ENCODE measurements at places on chromosomes 7 and 10.
A peak's percentile ranks its signal among the peaks of the same experiment; 100 is the strongest.

DNA sequence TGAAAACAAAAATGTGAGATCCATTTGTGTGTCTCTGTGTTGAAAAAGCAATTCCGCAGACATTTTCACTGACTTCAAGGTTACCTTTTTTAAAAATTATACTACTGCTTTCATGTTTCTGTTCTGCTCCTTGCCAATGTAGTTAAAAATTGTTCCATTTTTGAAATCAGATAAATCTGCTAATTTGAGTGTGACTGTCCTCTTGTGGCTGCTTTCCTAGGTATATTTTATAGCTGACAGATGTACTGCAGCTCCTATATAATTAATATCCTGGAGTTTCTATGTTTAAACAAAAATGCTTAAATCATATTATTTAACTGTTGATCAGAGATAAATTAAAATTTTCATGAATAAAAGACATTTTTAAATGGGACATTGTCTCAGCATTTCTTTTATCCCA is 177.6 kb upstream of the LRRTM3 start:
- DNase-seq, result no peak

- no peak for DNase-seq
These were observed 62.4 kb downstream of the INHBA start for GRCh38 chr7:41640487-41640886.

- DNase-seq, result no peak
These were observed 75.8 kb upstream of the NRP1 start for GRCh38 chr10:33410096-33410859.

DNA sequence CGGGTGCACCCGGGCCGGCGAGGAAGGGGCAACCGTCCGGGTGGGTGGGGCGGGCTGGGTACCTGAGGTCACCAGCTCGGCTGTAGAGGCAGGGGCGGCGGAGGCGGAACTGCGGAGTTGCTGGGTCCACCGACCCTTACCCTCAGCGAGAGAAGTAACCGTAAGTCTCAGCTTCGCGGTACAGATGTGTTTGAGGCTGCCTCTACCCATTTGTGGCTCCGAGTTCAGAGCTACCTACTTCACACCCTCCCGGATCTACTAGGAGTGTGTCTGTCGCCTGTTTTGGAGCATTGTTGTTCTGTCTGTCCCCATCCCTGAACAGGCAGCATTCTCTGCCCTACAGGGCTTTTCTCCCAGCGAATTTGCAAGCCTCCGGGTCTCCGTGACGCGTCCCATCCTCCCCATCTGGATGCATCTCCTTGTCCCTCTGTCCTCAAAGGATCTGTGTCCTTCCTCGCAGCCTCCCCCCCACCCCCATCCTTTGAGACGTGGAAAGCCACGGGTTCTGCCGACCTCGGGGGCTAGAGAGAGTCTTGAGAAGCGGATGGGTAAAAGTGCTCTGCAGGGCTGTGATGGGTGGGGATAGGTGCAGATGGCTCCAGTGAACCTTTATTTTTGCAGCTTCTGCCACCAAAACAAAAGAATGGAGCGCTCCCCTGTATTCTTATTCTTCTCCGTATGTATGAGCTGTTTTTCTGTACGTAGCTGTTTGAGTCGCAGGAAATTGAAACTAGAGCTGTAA is 757 bp downstream of the ANKIB1 start:
- DNase-seq, result peak; percentile 24

- no peak for DNase-seq
These were observed 13.5 kb upstream of the ADRB1 start for GRCh38 chr10:114030140-114030539.

- no peak for DNase-seq
These were observed 27.8 kb downstream of the MAGI2 start for GRCh38 chr7:79425665-79426064.

- DNase-seq, result no peak
These were observed 1.4 kb downstream of the KBTBD2 start for GRCh38 chr7:32890010-32890792.

DNA sequence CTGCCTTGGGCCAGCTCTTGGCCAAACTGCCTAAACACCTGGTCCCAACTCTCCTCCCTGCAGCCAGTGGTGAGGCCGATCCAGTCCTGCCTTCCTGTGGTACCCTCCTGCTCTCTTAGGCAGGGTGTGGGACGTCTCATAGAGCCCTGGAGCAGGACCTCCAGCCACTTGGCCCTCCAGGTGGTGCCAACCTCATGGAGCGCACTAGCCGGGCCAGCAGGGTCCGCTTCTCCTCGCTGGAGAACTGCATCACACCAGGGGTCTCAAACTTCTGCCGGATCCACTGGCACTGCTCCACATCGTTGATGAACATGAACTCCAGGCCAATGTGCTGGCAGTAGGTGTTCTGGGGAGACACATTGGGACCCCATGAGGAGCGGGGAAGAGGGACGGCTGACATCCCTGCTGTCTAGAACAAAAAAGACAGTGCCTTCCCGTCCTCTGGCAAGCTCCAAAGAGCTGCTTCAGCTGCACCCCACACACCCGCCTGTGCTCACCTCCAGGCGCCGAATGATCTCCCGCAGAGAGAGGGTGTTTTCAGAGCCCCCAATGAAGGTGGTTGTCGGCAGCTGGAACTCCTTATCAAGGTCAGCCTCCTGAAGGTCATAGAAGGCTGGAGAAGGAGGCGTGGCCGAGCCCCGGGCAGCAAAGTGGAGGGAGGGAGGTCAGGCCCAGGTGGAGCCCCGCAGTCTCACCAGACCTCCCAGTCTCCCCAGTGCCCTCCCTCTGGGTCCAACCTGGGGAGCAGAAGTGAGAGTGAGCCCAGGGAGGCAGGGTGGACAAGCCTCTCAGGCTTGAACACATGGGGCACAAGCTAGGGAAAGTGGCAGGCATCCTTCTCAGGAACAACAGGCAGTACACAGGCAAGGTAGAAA is 10.2 kb downstream of the OGDHL start:
- no peak for DNase-seq

DNA sequence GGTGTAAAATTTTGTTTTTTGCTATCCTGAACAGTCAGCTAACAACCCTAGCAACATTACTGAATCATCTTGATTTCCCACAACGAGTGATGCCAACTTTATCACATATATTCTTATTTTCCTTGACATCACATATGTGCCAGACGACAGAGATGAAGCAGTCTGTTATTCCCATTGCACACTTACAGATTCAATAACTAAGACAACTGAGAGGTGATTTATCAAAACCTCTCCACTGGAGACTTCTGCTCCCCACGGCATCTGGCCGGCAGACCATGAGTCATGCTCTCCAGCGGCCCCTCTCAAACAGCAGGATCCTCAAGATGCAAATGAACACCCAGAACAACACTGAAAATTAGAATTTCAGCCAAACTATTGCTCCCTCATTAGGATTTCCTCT is 57.1 kb downstream of the AMPH start:
- DNase-seq, result no peak

DNA sequence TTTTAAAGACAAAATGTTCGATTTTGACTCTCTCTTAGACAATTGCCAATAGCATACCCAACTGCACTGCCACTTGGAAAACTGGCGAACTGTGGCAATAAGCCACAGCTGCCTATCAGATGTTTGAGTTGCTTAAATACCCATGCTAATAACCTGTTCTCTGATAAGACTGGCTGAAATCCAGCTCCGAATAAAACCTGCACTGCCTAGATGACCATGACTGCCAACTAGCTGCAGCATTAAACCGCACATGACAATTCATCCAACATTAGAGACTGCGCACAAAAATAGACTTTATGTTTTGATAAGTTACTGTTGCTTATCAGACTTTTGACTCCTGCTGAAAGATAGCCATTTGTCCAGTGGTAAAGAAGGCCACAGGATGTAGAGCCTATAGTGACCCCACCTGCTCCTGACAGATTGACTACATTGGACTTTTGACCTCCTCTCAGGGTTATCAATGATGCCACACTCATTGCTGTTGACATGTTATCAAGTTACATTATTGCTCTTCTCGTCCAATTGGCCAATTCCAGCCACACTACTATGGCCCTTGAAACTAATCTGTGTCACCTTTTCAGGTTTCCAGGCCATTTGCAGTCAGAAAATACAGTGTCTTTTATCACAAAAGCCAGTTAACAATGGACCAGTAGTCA is 299.0 kb downstream of the HGF start:
- DNase-seq, result no peak

DNA sequence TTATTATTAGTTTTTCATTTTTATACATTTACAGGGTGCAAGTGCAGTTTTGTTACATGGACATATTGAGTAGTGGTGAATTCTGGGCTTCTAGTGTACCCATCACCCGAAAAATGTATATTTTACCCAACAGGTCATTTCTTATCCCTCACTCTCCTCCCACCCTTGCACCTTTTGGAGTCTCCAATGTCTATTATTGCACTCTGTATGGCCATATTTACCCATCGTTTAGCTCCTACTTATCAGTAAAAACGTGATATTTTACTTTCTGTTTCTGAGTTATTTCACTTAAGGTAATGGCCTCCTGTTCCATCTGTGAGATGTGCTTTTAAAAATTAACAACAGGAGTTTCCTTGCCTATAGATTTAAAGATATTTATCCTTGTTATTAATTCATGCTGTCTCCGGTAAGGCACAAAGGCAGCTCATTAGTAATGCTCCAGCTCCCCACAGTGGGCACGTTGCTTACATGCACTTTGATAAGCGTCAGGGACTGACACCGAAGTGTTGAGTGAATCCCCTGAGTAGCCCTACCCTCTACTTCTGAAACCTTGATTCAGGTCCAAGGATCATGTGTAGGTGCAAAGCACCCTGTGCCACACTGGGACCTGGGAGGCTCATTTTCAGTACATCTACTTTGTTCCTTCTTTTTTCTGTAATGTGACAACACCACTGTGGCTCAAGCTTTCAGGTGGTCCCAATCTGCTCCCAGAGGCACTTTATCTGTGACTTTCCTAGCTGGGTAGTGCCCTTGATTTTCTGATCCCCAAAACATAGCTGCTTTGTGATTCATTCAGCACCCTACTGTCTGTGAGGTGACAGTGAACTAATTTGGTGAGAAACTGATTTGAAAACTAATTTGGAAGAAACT is 27.3 kb downstream of the HYAL4 start:
- peak; percentile 16 for DNase-seq

DNA sequence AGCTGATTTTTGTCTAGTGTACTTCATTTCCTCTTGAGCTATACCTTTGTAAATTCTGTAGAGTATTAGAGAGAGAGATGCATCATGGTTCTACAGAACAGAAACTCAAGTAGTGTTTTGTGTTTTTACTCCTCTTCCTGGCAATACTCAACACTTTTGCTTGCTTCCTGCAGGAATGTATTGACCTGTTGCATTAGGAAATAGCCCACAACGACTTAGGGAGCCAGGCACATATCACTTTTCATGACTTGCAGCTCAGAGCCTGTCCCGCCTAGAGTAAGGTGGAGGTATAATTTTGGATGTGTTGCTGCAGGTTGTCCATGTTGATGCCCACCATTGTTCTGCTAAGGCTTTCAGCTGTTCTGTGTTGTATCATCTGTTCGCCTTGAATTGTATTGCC is 216.3 kb downstream of the SDK1 start:
- no peak for DNase-seq

DNA sequence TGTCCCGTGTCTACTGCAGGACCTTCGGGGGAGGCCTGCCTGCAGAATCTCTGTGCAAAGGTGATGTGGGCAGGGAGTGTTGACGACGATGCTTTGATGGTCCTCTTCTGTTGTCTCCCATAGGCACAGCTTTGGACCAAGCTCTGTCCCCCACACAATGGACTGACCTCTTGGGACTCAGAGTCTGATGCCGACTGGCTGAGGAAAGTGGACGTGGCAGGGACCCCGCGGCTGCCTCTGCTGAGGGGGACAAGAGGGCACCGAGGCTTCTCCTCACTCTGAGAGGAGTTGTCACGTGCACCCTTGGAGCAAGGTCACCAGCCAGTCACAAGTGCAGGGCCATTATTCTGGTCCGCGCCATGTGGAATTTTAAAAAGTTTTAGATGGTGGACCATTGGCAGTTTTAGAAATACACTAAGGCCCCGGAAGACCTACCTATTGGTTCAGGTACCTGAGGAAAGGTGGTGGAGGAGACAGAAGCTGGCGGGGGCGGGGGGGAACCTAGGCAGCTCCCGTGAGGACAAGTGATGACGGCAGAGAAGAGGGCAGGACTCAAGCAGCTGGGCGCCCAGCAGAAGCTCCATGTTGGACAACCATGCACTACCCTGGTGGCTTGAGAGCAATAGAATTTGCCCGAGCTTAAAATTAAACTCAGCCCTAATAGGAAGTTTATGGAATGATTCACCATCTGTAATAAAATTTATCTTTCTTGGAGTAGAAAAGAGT is 331.4 kb downstream of the PTPRN2 start:
- no peak for DNase-seq

DNA sequence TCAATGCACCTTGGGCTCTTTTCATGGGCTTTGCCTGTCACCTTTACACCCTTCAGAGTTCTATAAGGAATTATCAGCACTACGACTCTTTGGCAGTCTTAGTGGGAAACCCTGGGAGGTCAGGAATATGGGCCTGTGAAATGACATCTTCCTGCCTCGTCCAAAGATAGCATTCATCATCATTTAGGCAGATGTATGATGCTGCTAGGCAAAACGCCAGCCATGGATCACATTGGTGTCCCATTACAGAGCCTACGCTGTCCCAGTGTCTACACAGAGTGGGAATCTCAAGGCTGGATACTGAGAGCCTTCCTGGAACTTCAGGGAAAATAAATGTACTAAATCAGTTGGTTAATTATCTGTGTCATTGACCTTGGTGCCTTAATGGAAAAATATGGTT is 259.4 kb upstream of the CELF2 start:
- no peak for DNase-seq

GRCh38 chr7:82247814-82248433 is 195.7 kb downstream of the CACNA2D1 start:
- DNase-seq, result no peak
